ENCODE measurements at places on chromosomes 3 and 15.

GRCh38 chr15:57649138-57649537, 57.4 kb upstream of the POLR2M start:
- no peak for DNase-seq

DNA sequence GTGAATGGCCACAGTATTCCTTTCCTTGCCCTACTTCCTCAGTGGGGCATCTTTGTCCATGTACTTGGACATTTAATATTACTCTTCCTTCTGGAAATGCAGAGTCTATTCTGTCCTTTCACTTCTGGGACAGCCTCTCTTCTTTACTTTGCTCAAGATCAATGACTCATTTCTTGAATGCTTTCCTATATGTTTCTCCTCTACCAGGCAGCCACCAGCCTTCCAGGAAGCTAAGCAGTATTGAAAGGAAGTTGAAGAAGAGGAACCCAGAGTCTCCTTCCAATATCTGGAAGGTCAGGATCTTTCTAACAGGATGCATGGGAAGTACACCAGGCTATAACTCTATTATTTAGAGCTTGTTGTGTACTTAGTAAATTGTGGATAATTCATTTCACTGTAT, 182.8 kb downstream of the CD47 start:
- DNase-seq, result no peak

- no peak for DNase-seq
These were observed 15.7 kb downstream of the TF start for GRCh38 chr3:133761605-133762484.

DNA sequence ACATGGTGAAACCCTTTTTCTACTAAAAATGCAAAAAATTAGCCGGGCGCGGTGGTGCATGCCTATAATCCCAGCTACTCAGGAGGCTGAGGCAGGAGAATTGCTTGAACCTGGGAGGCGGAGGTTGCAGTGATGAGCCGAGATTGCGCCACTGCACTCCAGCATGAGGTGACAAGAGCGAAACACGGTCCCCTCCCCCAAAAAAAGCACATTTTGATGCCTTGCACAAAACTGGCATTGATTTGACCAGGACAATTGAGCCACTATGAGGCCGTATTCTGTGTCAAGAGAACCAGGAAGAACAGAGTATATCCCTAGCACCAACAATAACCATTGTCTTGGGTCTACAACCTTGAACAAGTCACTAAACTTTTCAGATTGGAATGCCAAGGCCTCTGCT, 50.6 kb downstream of the SH3BP5 start:
- DNase-seq, result no peak

- no peak for DNase-seq
These were observed 1.4 kb downstream of the MFGE8 start for GRCh38 chr15:88911766-88912118.

- no peak for DNase-seq
These were observed 585 bp downstream of the KIF23 start for GRCh38 chr15:69414701-69415167.

- no peak for DNase-seq
These were observed 18.1 kb downstream of the PLXNB1 start for GRCh38 chr3:48411606-48412374.

DNA sequence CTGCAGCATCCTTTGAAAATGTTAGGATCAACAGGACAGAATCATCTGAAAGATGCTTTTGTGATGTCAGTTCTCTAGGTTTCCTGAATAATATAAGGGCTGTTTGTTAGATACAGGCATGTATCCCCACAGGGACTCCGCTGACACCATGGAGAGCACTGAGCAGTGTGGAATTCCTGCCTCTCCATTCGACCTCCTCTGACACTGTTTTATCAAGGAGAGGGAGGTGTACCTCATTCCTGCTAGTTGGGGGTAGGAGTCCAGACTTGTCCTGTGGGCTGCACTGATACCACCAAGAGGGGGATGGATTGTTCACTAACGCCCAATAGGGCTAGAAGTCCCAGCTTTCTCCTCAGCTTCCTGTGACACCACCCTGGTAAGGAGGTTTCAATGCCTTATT, 46.6 kb downstream of the LARS2 start:
- no peak for DNase-seq

- DNase-seq, result no peak
These were observed 13.3 kb downstream of the SH2D7 start for GRCh38 chr15:78105476-78106241.

DNA sequence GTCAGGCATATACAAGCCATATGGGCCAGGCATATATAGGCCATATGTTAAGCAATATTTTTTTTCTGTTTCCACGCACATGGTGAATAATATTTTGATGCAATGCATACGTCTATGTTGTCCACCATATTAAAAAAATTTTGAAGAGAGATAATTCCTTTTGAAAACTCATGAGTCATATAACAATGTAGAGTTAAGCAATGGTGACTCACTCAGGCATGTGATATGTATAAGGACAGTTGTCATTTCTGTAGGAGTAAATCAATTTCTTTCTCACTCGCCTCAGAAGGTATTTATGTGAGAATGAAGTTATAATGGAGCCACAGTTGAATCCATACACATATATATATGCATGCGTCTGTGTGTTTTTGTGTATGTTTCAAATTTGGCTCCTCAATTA, 272.6 kb downstream of the EPHA3 start:
- DNase-seq, result no peak

DNA sequence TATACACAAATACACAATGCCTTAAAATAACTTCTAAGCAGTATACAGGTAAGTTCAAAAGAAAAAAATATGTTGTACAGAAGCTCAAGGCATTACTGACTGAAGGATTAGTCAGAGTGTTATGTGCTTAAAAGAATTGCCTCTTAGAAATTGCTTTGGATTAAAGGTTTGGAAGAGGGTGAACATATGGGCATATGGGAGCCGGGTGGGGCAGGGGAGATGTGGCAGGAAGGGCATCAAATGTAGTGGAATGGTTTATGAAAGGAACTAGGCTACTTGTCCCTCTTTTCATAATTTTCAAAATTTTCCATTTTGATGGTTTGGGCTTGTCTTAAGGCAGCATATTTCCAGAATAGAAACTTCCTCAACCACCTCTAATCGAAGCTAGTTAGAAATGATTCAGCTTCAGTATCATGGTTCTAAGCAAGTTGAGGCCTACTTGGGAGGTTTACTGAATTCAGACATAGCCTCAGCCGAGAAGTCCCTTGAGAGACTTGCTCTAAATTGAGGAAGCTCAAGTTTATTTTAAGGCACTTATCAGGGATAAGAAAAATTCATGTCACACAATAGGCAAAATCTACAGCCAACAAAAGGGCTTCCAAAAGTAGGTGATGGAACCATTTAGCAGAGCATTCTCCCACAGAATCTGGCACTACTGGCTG, 10.1 kb upstream of the GOLGB1 start:
- DNase-seq, result no peak

DNA sequence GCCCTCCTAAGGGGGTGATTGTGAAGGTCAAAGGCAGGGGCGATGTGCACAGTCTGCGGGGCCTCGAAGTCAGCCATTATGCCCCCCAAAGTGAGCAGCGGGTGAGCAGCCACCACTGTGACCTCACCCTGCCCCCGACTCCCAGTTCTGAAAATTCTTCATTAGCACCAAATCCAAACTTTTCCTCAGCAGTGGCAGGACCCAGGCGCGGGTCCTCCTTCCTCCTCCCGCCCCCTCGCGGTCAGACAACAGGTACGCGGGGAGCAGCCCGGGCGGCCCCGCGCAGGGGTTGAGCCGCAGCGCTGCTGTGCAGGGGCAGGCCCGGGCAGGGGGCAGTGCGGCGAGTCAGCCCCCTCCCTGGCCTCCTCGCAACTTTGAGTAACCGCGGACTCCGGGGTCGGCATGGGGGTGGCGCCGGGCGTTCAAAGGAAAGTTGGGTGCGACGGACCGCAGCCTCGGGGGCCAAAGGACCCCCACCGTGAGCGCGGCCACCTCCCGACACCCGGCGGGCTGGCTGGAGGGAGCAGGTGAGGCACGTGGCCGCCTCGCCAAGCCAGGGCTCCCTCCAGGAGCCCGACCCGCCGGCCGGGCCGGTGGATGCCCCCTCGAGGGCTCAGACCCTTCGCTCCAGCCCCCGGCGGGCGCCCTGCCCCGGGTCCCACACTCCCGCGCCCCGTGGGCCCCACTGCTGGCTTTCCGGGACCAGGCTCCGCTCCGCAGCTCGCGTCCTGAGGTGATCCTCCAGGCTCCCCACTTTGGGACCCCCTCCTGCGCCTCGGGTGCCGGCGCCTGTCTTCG, 49.4 kb upstream of the CCDC174 start:
- no peak for DNase-seq

DNA sequence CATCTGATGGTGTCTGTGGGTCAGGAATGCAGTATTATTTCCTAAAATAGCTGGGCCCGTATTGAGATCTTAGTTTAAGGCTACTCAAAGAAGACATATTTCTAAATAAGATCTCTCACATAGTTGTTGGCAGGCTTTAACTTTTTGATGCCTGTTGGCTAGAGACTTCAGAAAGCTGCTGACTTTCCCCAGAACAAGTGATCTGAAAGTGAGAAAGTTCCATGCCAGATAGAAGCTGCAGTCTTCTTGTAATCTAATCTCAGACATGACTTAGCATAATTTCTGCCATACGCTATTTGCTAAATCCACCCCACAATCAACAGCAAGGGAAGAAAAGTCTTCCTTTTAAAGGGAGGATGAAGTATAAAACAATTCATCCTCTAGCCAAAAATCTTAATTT, 867.1 kb downstream of the IGSF11 start:
- DNase-seq, result no peak

DNA sequence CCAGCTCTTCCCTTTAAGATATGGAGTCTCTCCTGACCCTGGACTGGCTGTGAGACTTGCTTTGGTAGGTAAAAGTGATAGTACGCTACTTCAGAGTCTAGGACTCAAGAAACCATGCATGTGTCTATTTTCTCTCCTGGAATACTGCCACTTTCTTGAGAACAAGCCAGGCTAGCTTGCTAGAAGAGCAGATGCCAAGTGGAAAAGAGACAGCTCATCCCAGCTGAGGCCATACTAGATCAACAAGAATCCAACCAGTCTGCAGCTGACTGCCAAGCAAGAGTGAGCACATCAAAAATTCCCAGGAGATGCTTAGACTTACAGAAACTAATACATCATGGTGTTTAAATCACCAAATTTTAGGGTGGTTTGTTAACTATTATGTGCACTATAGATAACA, 208.3 kb upstream of the RBMS3 start:
- DNase-seq, result no peak

DNA sequence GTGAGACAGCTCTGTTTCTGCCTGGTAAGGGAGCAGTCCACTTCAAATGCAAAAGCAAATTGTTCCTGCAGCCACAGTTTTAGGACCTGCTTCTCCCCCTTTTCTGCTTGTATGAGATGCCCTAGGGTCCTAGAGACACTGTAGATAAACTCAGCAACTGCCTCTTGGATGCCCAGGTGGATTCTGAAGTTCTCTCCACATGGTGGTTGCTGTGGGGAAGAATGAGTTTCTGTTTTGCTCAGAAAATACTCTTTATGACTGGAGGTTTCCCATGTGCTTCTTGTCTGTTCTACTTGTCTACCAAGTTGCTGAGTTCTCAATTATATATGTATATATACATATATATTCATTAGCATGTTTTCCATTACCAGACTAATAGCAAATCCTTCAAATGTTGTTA, 5.6 kb upstream of the ZNF80 start:
- DNase-seq, result no peak

DNA sequence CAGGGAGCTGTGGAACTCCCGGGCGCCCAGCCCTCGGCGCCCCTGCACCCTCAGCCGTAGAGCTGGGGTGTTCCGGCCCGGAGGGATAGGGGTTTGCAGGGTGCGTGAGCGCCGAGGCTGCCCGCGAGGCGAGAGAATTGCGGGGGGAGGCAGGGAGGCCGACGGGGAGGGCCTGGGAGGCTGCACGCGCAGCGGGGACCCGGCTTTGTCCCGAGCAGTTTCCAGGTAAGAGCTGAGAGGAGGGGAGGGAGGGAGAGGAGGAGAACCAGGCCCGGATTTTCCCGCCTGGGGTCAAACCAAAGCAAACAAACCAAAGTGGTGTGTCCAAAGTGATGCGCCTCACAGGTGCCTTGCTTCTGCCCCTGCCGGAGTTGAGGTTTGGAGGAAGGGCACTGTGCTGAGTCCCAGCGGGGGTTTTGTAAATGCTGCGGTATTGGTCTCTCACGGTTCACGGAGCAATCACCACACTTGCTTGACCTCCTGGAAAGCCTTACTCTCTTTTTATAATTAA, 146.4 kb downstream of the TJP1 start:
- no peak for DNase-seq

DNA sequence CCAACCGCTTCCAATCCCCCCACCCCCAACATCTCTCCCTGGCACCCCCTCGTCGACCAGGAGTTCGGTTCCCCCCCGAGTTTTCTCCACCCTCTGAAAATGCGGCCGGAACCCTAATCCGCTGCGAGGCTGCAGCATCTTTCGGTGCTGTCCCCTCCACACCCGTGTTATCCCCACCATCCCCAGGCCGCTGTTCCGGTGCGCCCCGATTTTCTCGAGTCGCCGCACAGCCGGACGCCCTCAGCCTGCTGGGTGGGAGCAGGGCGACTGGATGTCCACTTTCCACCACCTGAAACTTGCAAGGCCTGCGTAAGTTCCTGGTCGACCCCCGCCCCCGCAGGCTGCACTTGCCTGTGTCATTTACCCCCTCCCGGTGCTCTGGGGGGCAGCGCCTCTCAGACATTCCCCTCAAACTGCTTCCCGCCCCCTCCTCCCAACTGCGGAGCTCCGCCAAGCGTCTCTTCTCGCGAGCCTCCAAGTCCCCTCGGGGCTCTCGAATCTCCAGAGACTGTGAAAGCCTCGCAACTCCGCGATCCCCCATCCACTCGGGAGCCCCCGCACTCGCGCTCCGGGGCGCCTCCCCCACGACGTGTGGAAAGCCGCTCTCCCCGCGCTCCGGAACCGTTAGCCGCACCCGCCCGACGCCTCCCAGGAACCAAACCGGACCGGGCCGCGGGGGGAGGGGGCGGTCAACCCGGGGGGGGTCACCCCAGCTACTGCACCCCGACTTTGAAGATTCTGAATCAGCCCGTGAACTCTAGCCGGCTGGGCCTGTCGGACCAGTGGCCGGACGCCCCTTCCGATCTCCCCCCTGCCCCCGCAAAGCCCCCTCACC, 566 bp downstream of the ETV5 start:
- no peak for DNase-seq

DNA sequence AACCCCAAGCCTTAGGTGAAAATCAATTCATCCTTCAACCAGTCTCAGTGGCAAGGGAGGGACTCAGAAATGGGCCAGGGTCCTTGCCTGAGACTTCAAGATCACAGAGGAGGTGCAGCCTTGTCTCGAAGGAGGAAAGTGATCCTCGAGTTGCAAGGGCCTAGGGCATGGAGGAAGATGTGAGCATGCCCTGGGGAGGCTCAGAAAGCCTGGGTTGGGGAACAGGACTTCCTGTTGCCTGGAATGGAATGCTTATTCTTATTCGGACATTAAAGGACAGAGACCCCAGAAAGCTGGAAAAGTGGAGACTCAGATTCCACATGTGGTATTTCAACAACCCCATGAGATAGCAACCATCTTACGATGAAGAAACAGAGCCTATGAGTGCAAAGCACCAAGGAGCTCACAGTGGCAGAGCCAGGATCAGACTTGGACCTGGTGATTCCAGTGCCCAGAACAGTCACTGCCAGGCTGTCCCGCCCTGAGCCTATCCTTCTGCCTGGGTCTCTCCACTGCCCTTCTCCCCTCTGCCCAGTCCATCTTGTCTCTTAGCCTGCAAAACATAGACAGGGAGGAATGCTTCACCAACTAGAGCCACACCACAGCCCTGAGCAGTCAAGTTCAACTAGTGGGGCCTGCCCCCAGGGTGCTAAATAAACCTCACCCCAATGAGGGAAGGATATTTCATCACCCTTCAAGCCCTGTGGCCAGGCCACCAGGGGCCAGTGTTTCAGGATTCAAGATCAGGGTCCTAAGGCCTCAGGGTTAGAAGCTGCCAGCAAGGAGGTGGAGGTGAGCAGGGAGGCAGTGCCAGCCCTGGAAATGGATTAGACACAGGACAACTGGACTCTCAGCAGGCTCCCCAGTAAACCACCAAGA, 21.9 kb downstream of the DAPK2 start:
- no peak for DNase-seq
